ENCODE measurements at places on chromosomes 13 and 19.

GRCh38 chr19:54415901-54416673, 823 bp downstream of the TTYH1 start:
- peaks cover 6% of the 10 kb centered on the region for H3K27me3 ChIP-seq
- H3K27ac ChIP-seq = no peak overlapping the region
- peak overlapping the region; percentile 57 for H3K4me3 ChIP-seq
- DNase-seq = no peak

DNA sequence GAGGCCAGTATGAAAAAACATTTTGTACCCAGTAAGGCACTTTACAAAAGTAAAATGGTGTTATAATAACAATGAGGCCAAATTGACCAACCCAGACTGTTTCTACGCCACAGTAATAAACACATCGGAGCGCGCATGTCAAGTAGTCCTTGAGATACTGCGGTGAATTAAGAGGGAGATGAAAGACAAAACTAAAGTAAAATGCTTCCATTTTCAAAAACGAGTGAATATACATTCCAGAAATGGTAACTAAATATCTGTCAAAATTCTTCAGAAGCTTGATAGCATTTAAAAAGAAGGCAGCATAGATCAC, 19.0 kb downstream of the N4BP2L1 start:
- no peak overlapping the region for H3K4me3 ChIP-seq
- no peaks in the 10 kb centered on the region for H3K27me3 ChIP-seq
- DNase-seq = no peak
- H3K27ac ChIP-seq = no peak overlapping the region

DNA sequence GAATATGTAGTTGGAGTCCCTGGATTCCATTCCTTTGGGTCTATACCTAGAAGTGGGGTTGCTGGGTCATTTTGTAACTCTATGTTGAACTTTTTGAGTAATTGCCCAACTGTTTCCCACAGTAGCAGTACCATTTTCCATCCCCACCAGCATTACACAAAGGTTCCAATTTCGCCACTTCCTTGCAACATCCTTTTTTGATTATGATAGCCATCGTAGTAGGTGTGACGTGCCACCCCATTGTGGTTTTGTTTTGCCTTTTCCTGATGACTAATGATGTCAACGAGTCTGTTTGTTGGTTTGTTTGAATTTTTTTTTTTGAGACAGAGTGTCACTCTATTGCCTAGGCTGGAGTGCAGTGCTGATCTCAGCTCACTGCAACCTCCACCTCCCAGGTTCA, 3.3 kb upstream of the PEX11G start:
- DNase-seq = no peak
- no peaks in the 10 kb centered on the region for H3K27me3 ChIP-seq
- H3K4me1 ChIP-seq = peaks cover 6% of the 10 kb centered on the region
- no peaks in the 10 kb centered on the region for H3K36me3 ChIP-seq
- H3K27ac ChIP-seq = no peak overlapping the region

GRCh38 chr19:45632468-45633196, 6.6 kb downstream of the EML2 start:
- peak overlapping the region; percentile 3 for H3K27ac ChIP-seq
- no peak overlapping the region for H3K4me3 ChIP-seq
- H3K36me3 ChIP-seq = no peaks in the 10 kb centered on the region
- H3K27me3 ChIP-seq = no peaks in the 10 kb centered on the region
- DNase-seq = peak; percentile 68

DNA sequence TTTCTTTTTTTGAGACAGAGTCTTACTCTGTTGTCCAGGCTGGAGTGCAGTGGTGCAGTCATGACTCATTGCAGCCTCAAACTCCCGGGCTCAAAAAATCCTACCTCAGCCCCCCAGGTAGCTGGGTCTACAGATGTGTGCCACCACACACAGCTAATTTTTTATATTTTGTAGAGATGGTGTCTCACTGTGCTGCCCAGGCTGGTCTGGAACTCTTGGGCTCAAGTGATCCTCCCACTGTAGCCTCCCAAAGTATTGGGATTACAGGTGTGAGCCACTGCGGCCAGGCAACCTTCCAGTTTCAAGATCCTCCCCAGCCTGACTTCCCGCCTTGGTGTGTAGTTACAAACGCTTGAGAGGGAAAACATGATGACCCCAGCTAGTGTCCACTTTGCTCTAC, 22.2 kb downstream of the CNFN start:
- H3K4me3 ChIP-seq = no peak overlapping the region
- no peaks in the 10 kb centered on the region for H3K4me1 ChIP-seq
- no peak for DNase-seq
- H3K27me3 ChIP-seq = no peaks in the 10 kb centered on the region

- peak; percentile 59 for DNase-seq
- H3K4me3 ChIP-seq = peak overlapping the region; percentile 19
- H3K27ac ChIP-seq = peak overlapping the region; percentile 95
- no peaks in the 10 kb centered on the region for H3K4me1 ChIP-seq
- no peaks in the 10 kb centered on the region for H3K36me3 ChIP-seq
Observed at GRCh38 chr19:39145180-39145953, 19.8 kb downstream of the PAK4 start.

DNA sequence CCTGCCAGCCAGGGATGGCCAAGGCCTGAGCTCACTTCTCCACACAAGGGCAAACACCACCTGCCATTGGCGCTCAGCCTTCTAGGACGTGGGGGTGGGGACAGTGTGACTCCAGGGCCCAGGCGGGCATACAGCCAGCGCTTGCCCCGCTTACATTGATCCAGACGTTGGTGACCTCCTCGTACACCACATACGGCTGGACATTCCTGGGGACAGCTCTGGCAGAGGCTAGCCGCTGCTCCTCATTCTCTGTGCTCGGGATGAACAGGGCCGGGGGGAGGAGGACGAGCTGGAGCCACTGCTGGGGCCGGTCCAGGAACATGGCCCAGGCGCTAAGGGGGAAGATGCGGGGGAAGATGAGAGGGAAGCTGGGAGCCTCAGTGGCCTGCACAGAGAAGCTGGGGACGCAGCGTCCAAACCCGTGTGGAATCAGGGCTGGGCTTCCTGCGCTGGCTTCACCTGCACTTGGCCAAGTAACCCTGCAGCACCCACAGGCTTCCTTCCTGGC, 25.1 kb upstream of the MYDGF start:
- peak; percentile 76 for DNase-seq
- peak overlapping the region; percentile 13 for H3K4me3 ChIP-seq
- peaks cover 9% of the 10 kb centered on the region for H3K4me1 ChIP-seq
- peaks cover 9% of the 10 kb centered on the region for H3K36me3 ChIP-seq
- H3K27me3 ChIP-seq = no peaks in the 10 kb centered on the region
- H3K27ac ChIP-seq = peak overlapping the region; percentile 96

GRCh38 chr19:39740395-39740794, 2.6 kb upstream of the CLC start:
- H3K27ac ChIP-seq = no peak overlapping the region
- no peaks in the 10 kb centered on the region for H3K4me1 ChIP-seq
- no peak overlapping the region for H3K4me3 ChIP-seq

- H3K4me1 ChIP-seq = peaks cover 18% of the 10 kb centered on the region
- H3K27me3 ChIP-seq = no peaks in the 10 kb centered on the region
- no peaks in the 10 kb centered on the region for H3K36me3 ChIP-seq
- no peak for DNase-seq
- H3K27ac ChIP-seq = peak within 1 kb of the TSS; percentile 96
Observed at GRCh38 chr19:55116859-55117662, at the start of gene PPP1R12C. TSS of gene PPP1R12C (minus strand) at chr19:55117637. CDS start at chr19:55117543, 94 bp downstream.

DNA sequence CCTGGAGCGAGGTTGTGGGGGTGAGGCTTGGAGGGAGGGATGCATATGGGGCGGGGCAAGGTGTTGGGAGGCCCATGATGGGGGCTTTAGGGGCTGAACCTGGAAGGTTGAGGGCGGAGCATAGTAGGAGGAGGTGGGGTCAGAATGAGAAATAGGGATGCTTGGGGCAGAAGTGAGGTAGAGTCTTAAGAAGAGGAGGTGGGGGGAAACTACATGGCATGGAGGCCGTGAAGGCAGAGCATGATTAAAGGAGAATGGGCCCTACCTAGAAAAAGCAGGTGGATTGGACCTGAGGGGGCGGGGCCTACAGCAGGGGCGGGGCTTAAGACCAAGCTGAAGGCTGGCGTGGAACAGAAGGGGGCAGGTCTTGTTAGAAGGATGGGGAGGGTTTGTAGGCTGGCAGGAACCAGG, 799 bp downstream of the NR1H2 start:
- no peaks in the 10 kb centered on the region for H3K27me3 ChIP-seq
- peak overlapping the region; percentile 75 for H3K4me3 ChIP-seq
- no peak for DNase-seq
- peaks cover 4% of the 10 kb centered on the region for H3K36me3 ChIP-seq

DNA sequence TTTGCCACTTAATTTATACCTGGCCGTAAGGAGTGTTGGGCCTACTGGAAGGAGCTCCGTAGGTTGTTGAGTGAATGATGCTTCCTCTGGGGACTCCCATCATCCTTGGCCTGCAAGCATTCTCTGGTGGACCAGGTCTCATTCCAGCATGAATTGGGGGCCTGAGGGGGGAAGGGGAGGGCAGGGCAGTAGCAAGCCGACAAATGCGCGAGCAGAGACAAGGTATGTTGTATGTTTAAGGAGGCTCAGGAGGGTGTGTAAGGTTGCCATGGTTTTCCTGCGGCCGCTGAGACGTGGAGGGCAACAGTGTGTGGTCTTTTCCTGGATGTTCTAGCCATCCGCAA, 749 bp downstream of the ZNF264 start:
- no peaks in the 10 kb centered on the region for H3K36me3 ChIP-seq
- H3K4me1 ChIP-seq = no peaks in the 10 kb centered on the region
- H3K27ac ChIP-seq = peak overlapping the region; percentile 92
- H3K27me3 ChIP-seq = no peaks in the 10 kb centered on the region

- no peak for DNase-seq
- H3K27me3 ChIP-seq = no peaks in the 10 kb centered on the region
- H3K4me1 ChIP-seq = no peaks in the 10 kb centered on the region
- peak overlapping the region; percentile 44 for H3K4me3 ChIP-seq
- no peaks in the 10 kb centered on the region for H3K36me3 ChIP-seq
- H3K27ac ChIP-seq = no peak overlapping the region
Observed at GRCh38 chr19:35533822-35534392, 651 bp downstream of the GAPDHS start.

GRCh38 chr19:7502552-7502951, 13.4 kb upstream of the ZNF358 start:
- H3K27me3 ChIP-seq = peaks cover 3% of the 10 kb centered on the region
- no peak for DNase-seq
- no peaks in the 10 kb centered on the region for H3K36me3 ChIP-seq
- no peaks in the 10 kb centered on the region for H3K4me1 ChIP-seq
- no peak overlapping the region for H3K27ac ChIP-seq

DNA sequence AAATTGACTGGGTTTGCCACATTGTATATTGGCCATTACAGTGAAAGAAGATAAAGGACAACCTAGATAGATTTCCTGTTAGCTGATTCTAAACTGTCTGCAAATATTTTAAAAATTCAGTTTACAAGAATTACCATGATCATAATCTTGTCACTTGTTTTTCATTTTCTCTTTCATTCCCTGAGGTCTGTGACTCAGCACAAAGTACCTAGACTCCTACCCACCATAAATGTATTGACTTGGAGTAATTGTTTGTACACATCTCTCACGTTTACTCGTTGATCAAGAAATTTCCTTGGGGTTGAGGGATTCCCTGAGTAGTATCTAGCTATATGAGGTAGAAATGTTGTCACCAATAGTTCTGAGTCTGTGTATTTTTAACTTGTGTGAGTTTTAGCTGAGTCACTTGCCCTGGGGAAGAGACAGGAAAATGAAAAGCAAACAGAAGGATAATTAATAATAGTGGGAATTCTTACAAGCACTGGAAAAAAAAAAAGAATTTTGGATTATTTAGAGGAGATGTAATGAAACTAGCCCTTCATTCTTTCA, 299.2 kb upstream of the DACH1 start:
- H3K27me3 ChIP-seq = no peaks in the 10 kb centered on the region
- DNase-seq = no peak

DNA sequence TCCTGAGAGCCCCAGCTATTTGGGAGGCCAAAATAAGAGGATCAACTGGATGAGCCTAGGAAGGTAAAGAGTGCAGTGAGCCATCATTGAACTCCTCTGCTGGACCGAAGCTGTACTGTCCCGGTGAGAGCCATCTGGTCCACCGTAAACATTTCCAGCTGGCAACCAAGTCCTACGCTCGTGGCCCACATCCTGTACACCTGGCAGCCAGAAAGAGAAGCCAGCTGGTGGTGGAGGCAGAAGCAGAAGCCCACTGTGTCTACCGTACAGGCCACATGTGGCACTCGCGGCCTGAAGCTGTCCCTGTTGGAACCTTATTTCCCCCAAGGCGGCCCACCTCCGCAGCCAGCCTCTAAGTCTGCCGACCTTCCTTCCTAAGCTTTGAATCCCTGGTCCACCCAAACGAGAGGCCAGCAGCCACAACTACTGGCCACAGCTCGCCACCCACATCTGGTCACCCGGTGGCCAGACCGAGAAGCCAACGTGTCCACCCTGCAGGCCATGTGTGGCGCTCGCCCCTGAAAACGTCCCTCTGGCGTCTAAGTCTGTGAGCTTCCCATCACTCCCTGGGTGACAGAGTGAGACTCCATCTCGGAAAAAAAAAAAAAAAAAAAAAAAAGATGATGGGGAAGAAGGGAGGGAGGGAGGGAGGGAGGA, 14.2 kb upstream of the ZNF91 start:
- no peaks in the 10 kb centered on the region for H3K36me3 ChIP-seq
- no peaks in the 10 kb centered on the region for H3K27me3 ChIP-seq
- no peak overlapping the region for H3K27ac ChIP-seq
- no peak overlapping the region for H3K4me3 ChIP-seq

DNA sequence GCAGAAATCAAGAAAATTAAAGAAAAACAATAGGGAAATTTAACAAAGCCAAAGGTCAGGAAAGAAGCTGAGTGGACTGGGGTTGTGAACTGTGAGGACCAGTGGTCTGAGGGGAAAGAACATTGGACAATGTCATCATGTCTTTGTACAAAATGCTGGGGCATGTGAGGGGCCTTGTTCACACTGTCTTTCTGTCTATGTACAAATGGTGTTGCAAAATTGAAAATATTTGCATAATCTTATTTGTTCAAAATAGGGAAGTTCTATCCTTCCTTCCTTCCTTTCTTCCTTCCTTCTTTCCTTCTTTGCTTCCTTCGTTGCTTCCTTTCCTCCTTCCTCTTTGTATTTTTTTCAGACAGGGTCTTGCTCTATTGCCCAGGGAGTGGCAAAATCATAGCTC, 79.2 kb upstream of the SCEL start:
- no peaks in the 10 kb centered on the region for H3K4me1 ChIP-seq
- no peak for DNase-seq
- H3K36me3 ChIP-seq = no peaks in the 10 kb centered on the region
- no peaks in the 10 kb centered on the region for H3K27me3 ChIP-seq
- no peak overlapping the region for H3K27ac ChIP-seq
- H3K4me3 ChIP-seq = no peak overlapping the region

Data from breast epithelium (tissue), 4 donors.